Astrocyte of the spinal cord (primary cell): ENCODE measurements at places on chromosomes 1 and 21.

DNA sequence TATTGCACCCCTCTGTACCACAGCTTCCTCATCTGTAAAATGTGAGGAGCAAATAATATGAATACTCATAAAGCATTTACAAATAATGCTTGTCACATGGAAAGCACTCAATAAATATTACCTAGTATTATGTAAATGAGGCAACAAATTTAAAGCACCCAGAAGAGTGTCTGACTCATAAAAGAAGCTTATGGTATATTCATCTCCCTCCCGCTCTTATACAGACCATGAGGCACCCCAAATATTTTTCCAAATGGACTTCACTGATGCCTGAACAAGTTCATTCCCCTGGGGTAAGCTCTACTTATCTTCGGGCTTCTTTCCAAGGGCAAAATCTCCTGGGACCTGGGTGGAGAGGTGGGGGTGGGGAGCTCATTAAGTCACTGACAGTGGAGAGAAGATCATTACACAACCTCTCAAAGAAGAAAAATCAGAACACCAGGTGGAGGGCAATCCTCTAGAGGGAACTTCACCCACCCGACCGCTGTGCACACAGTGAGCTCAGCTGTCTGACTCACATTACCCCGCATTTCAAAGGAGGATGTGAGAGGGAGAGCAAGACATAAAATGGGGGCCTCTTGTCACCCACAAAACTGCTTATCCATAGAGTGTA lies 166.2 kb downstream of the ASTN1 start:
- no peak for DNase-seq

GRCh38 chr1:201178718-201179117 lies 11.9 kb upstream of the IGFN1 start:
- no peak for DNase-seq

DNA sequence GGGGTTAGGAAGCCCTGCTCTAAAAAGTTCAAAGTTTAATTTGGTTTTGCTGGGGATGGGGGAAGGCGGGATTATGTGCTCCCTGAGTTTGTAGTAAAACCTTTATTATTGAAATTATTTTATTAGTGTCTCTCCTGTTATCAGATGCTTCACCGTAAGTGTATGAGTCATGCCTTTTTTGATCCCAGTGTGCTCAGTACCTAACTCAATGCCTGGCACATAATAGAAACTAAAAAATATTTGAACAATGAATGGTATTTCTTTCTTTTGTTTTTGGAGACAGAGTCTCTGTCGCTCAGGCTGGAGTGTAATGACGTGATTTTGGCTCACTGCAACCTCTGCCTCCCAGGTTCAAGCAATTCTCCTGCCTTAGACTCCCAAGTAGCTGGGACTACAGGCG lies 6.4 kb downstream of the SNRPE start:
- DNase-seq = no peak

- no peak for DNase-seq
Measured at GRCh38 chr1:97461782-97462181, 459.1 kb downstream of the DPYD start.

DNA sequence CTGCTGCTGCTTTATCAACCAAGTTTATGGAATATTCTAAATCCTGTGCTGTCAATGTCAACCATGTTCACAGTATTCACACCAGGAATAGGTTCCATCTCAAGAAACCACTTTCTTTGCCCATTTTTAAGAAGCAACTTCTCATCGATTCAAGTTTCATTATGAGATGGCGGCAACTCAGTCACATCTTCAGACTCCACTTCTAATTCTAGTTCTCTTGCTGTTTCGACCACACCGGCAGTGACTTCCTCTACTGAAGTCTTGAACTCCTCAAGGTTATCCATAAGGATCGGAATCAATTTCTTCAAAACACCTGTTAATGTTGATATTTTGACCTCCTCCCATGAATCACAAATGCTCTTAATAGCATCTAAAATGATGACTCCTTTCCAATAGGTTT lies 39.7 kb upstream of the IFNLR1 start:
- no peak for DNase-seq

DNA sequence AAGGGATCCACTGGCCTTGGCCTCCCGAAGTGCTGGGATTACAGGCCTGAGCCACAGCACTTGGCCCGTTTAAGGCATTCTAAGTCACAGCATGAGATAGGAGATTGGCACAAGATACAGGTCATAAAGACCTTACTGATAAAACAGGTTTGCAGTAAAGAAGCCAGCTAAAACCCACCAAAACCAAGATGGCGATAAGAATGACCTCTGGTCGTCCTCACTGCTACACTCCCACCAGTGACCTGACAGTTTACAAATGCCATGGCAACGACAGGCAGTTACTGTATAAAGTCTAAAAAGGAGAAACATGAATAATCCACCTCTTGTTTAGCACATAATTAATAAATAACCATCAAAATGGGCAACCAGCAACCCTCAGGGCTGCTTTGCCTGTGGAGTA lies 33.3 kb upstream of the RCC2 start:
- DNase-seq = no peak

GRCh38 chr1:80241566-80241965 lies 1235.0 kb upstream of the ADGRL4 start:
- no peak for DNase-seq

GRCh38 chr1:40241362-40241761 lies 6.4 kb upstream of the TMCO2 start:
- no peak for DNase-seq

DNA sequence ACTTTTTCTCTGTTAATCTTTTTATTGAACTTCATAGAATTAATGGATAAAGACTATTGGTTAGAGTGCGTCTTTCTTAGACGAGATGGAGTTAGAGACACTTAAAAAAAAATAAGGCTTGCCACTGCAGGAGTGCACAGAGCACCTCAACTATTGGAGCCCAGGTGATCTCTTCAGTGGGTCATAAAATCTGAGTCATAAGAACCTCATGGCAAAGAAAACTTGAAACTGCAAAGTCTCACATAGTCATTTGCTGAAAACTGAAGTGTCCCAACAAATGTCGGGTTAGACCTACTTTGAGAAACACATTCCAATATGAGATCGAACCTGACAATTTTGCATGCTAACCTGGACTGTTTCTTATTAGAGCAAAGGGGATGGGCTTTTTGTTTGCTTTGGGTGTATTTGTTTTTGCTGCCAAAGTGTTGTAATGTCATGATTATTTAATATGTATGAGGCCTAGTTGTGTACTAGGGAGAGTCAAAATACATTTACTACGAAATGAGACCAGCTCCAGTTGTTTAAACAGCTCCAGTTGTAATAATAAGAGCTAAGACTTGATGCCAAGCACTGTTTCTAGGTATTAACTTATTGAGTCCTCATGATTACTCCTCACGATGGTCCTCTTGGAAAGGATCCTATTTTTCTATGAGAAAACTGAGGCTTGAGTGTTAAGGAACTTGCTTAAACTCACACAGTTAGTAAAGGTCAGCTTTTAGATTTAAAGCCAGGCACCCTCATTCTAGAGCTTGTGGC lies 65.1 kb downstream of the DDR2 start:
- no peak for DNase-seq

- DNase-seq = peak; percentile 24
Measured at GRCh38 chr1:89821322-89822108, 683 bp downstream of the LRRC8D start.

DNA sequence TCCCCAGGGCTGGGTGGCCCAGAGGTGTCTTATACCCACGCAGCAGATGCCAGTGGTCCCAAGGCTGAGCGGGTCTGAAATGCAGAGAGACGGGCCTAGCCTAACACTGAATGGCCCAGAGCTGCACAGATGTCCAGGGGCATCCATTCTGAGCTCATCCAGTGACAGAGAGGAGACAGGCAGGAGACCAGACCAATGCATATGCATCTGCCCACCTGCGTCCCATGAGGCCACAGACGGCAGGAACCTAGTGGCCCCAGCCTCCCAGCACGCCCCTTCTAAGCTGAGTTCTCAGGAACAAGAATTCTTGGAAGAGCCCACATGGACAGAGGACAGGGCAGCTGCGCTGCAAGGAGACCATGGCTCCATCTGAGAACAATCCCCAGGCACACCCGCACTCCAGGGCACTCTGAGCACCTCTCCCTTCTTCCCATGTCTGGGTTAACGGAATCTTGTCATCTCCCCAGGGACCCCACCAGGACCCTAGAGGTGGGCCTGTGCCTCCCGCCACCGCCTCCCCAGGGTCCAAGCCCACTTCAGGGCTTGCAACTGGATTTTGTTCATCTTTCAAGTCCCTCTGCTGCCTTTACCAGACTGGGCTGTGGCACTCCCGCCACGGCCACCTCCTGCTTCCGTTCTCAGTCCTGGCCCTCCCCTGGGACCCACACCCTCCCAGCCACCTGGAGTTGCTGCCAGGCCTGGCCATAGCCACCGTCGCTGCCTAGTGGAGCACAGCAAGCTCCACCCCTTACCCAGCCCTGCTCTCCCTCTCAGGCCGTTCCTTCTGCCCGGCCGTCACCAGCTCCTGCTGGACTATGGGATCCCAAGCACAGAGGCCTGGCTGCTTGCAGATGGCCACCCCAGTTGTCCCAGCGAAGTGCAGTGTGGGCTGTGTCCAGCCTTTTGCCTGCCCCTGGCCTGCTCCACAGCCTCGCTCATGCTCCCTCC lies 3.3 kb downstream of the WNT3A start:
- no peak for DNase-seq

DNA sequence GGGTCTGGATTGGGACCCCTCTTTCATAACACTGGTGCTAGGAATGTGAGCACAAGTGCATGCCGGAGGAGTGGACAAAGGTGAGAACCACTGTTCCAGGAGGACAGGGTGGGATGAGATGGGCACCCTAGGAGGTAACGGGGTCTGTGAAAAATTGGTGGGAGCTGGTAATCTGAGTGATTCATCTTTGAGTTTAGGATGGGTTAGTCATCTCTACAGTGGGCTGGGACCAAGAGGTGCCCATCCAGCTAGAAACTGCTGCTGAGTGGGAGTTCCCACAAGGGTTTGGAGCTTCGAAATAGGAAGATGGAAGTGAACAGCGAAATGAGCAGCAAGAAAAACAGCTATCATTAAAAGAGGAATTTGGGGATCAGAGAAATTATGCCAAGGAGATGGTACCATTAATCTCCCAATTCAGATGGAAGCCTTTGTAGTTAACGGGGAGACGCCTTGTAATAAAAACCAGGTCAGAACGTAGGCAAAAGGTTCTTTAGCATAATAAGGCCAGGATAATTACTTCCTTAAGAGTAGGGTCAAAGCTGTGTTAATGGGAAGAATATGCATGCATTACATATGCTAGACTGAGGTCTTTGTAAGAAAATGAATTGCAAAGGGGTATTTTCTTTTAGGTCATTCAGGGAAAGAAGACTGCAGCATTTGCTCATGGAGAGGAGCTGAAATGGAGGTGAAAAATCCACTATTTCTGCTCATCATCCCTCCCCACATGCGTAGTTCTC lies 55.5 kb downstream of the OLFML3 start:
- no peak for DNase-seq

GRCh38 chr1:21229246-21230000 lies 52.7 kb upstream of the EIF4G3 start:
- DNase-seq = peak; percentile 72
